ENCODE measurements at places on chromosomes 16 and 17.
A peak's percentile ranks its signal among the peaks of the same experiment; 100 is the strongest.

GRCh38 chr17:47999582-47999981 lies 28.7 kb downstream of the CDK5RAP3 start:
- DNase-seq = peak; percentile 48

DNA sequence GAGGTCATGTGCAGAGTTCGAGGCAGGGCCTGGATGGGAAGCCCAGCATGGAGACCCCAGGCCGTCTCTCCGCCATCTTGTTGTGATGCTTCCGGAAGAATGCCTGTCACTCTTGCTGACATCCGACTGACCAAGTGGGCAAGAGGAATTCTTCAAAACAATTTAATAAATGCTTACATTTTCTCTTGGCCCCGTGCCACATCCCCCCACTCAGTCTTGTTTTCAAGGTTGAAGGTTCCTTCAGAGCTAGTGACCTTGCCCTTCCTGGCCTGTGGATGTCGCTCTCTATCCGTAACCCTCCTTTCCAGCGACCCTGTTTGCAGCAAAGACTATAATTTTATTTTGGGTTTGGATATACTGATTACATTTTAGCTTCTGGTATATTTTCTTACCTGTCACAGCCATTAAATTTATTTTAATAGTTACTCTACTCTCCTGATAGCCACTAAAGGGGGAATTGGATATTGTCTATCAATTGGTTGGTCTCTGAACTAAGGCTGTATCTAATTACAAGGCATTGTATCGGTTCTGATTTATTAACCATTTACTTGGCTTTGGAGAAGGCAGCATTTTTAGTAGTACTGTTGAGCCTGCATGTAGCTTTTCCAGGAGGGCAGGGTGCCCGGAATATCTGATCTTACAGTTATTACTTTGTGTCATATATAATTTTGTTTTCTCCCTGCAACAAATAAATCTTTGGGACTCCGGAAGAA lies 264.5 kb downstream of the WWOX start:
- DNase-seq = no peak

- DNase-seq = no peak
Measured at GRCh38 chr17:42317266-42317845, 29.1 kb downstream of the STAT5A start.

GRCh38 chr16:55479430-55480140 lies 587 bp downstream of the MMP2 start:
- DNase-seq = no peak

GRCh38 chr16:29877266-29877961 lies 14.4 kb upstream of the CDIPT start:
- peak; percentile 56 for DNase-seq

- DNase-seq = peak; percentile 72
Measured at GRCh38 chr17:18070861-18071340, 16.8 kb upstream of the DRG2 start.

GRCh38 chr16:68436581-68436980 lies 11.7 kb downstream of the SMPD3 start:
- DNase-seq = peak; percentile 37

DNA sequence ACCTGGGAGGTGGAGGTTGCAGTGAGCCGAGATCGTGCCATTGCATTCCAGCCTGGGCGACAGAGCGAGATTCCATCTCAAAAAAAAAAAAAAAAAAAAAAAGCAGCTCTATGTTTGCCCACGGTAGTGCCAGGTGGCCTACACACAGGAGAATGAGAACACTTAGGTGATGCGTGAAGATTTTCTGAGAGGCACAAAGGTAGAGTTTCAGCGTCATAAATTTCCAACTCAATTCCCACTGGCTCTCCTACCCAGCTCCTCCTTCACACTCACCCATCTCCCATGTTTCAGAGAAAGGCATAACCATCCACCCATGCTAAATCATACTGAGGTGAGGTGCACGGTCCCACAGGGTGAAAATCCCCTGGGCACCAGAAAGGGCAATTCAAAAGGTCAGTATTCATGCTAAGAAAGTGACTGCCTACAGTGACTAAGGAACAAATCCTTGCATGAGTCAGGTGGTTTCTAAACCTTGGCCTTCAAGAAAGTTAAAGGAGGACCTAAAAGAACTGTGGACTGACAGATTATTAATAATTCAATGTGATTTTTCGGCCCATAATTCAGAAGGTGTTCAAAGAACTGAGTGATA lies 4.8 kb downstream of the DCAKD start:
- no peak for DNase-seq

GRCh38 chr17:76599694-76600460 lies 14.2 kb upstream of the ST6GALNAC2 start:
- peak; percentile 88 for DNase-seq

DNA sequence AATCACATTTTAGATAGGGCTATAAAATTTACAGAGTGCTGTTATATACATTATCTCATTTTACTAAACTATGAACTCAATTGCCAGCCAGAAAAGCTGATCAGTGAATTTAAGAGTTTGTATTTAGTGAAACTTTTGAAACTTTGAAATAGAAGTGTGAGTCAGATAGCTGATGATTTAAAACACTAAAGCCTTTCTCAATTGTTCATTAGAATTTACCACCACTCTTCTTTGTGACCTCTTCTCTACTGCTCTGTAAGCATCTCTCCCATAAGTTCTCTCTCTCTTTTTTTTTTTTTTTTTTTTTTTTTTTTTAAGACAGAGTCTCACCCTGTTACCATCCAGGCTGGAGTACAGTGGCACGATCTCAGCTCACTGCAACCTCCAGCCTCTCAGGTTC lies 43.7 kb downstream of the GOSR1 start:
- DNase-seq = no peak

DNA sequence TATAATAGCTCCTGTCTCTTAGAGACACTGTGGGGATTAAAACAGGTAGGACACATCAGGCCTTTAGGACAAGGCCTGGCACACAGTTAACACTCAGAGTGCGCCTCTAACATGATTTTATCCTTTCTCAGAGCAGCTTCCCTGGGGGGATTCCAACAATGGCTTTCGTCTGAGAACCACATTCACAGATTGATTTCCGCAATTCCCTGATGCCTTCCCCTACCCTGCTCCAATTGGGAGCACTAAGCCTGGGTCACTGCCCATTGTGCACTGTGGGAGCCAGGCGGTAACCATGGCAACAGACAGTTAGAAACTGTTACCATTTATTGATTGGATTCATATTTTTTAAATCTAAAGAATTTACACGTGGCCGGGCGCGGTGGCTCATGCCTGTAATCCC lies 5.9 kb upstream of the ALKBH5 start:
- no peak for DNase-seq

- no peak for DNase-seq
Measured at GRCh38 chr16:88548131-88548874, 21.9 kb upstream of the ZC3H18 start.

GRCh38 chr17:40023590-40024292 lies 8.5 kb downstream of the CSF3 start:
- no peak for DNase-seq

- DNase-seq = no peak
Measured at GRCh38 chr16:28136751-28137434, 73.4 kb upstream of the GSG1L start.

DNA sequence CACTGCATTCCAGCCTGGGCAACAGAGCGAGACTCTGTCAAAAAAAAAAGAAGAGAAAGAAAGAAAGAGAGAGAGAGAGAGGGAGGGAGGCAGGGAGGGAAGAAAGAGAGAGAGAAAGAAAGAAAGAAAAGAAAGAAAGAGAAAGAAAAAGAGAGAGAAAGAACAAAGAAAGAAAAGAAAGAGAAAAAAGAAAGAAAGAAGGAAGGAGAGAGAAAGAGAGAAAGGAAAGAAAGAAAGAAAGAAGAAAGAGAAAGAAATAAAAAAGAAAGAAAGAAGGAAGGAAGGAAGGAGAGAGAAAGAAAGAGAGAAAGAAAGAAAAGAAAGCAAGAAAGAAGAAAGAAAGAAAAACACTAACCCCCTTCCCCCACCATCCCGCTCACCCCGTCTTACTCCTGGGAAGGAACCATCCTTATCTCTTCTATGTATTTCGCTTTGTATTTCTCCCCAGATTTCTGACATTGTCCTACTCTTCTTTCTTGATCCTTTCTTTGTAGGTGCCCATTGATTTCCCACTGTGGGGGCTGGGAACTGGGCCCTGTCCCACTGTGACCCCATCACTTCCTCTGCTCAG lies 20.9 kb downstream of the ALOX15 start:
- DNase-seq = no peak

DNA sequence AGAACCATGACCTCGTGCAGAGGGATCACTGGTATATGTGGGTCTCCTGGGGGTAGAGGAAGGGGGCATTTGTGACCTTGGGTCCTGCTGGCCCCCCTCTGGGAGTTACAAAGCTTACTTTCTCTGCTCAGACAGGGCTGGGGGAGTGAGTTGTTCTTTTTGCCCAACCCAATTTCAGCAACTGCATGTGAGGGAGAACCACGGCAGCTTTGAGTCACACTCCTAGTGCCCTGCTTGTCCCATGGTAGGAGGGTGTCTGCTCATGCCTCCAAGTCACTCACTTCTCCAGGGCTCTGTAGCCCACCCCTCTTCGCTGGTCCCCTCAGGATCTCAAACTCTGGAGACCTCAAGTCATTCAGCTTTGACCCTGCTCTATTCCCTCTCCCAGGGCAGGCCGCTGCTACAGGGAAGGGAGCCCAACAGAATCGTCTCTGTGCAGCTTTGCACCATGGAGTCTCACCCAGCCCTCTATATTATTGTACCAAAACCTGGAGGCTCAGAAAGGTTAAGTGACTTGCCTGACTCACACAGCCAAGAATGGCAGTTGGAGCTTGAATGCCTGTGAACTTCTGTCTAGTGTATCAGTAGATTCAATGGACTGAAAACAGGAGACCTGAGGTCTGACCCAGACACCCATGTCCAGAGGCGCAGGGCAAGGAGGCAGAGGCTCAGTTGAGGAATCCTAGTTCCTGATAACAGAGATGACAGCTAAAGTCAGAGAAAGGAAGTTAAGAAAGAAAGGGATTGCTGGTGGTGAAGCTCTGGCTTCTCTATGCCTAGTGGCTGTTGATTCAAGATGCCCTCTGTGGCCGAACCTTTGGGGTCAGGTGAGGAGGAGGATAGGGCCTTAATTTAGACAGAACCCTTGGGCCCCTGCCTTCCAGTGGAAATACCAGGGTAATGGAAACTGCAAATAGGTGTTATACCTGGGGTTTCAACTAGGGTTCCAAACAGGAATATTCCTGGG lies 14.6 kb upstream of the ETV4 start:
- DNase-seq = peak; percentile 35

DNA sequence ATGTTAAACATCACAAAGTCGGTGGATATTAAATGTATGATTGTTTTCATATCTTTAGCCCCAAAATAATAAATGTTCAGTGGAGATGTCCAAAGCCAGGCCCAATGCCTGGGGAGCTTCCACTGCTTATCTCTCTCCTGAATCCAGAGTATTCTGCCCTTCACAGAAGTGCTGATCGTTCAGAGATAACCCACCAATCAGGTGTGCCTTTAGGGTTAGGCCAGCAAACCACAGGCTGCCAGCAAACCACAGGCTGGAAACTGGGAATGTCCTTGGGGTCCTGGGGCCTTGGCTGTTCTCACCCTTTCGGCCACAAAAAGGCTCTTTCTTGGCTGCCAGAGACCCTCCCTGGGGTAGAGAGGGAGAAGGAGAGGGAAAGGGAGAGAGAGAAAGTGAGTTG lies 33.9 kb downstream of the NXN start:
- DNase-seq = no peak

GRCh38 chr17:46002311-46002972 lies 3.4 kb downstream of the STH start:
- DNase-seq = peak; percentile 44

GRCh38 chr17:10683853-10684252 lies 13.5 kb downstream of the SCO1 start:
- peak; percentile 15 for DNase-seq

- DNase-seq = peak; percentile 86
Measured at GRCh38 chr16:69726313-69727060, at the start of gene NQO1. NQO1 (minus strand) TSS chr16:69726560; CDS start chr16:69726439, 121 bp downstream.

DNA sequence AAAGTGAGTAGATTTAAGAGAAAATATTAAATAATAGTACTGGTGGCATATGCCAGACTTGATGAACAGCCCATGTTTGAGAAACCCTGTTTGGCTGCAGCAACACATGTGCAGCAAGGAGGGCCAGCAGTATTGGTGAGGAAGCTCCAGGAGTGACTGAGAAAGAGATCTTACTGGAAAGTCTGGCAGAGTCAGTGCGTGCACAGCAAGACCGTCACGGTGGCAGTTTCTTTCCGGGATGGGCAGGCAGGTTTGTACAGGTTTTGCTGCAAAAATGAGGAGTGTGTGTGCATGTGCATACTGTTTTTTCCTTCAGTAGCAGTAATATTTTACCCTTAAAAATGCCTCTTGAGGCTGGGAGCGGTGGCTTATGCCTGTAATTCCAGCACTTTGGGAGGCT lies 41.4 kb downstream of the KSR1 start:
- no peak for DNase-seq

DNA sequence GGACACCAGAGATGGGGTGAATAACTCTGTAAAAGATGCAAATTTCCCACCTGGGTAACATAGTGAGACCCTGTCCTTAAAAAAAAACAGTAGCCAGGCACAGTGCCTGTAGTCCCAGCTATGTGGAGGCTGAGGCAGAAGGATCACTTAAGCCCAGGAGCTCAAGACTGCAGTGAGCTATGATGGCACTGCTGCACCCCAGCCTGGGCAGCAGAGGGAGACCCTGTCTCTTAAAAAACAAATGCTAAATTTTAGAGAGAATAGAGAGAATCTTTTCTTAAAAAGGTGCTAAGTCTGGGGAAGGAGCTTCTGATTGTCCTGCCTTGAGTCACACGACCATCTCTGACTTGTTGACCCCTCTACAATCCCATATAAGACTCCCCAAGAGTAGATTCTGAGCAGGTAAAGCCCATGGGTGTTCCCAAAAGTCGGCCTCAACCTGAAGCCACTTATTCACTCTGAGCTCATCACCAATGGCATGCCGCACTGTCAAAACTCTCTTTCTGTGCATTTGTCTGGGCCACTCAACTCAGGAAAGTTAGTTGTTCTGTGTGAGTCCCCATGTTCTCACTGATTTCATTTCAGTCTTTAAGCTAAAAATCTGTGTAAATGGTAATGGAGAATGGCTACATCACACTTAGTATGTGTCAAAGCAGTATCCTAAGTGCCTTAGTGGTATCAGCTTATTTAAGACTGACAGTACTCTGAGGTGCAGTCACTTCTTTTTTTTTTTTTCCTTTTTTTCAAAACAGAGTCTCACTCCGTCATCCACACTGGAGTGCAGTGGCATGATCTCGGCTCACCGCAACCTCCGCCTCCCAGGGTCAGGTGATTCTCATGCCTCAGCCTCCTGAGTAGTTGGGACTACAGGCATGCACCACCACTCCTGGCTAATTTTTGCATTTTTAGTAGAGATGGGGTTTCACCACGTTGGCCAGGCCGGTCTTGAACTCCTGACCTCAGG lies 41.6 kb downstream of the PRKCB start:
- peak; percentile 18 for DNase-seq

- DNase-seq = no peak
Measured at GRCh38 chr17:2563543-2563942, 29.9 kb upstream of the PAFAH1B1 start.

GRCh38 chr16:48014349-48015135 lies 141.3 kb downstream of the ABCC12 start:
- DNase-seq = no peak

- no peak for DNase-seq
Measured at GRCh38 chr17:81687770-81688541, 4.1 kb downstream of the HGS start.
